ENCODE measurements at places on chromosomes 7 and 10.

DNA sequence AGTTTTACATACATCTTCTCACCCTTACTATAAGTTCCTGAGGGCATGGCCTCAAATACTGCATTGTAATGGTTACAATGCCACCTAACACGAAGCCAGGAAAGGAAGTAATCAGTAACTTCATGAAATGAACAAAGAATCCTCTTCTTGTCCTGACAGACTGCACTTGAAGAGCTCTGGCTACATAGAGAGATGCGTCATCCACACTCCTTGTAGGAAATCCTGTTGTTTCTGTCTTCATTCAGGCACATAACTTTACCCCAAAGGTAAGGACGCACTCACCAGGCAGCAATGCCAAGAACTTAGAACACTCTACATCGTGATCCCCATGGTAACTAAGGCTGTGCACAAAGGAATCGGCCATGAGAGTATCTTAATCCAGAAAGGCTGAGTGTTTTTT lies 80.3 kb upstream of the ARID5B start:
- H3K27me3 ChIP-seq = no peaks in the 10 kb centered on the region
- DNase-seq = no peak
- no peak overlapping the region for H3K27ac ChIP-seq
- no peak overlapping the region for H3K4me3 ChIP-seq
- no peaks in the 10 kb centered on the region for H3K4me1 ChIP-seq
- H3K36me3 ChIP-seq = no peaks in the 10 kb centered on the region

GRCh38 chr7:130922206-130923112 lies 188.5 kb upstream of the KLF14 start:
- no peaks in the 10 kb centered on the region for H3K27me3 ChIP-seq
- H3K4me3 ChIP-seq = no peak overlapping the region
- no peak for DNase-seq
- no peaks in the 10 kb centered on the region for H3K36me3 ChIP-seq
- H3K27ac ChIP-seq = peak overlapping the region; percentile 97

GRCh38 chr7:107788216-107788615 lies 14.8 kb downstream of the SLC26A3 start:
- no peak for DNase-seq
- peaks cover 1% of the 10 kb centered on the region for H3K4me1 ChIP-seq
- no peaks in the 10 kb centered on the region for H3K27me3 ChIP-seq
- no peak overlapping the region for H3K4me3 ChIP-seq
- H3K27ac ChIP-seq = no peak overlapping the region

- no peaks in the 10 kb centered on the region for H3K36me3 ChIP-seq
- no peaks in the 10 kb centered on the region for H3K4me1 ChIP-seq
- no peak overlapping the region for H3K4me3 ChIP-seq
- DNase-seq = no peak
Measured at GRCh38 chr10:105148921-105149320, 507.8 kb downstream of the SORCS3 start.

GRCh38 chr10:9625304-9625703 lies 1392.4 kb upstream of the CELF2 start:
- no peaks in the 10 kb centered on the region for H3K4me1 ChIP-seq
- no peak overlapping the region for H3K4me3 ChIP-seq
- H3K27me3 ChIP-seq = no peaks in the 10 kb centered on the region
